Naive thymus-derived CD8-positive, alpha-beta T cell (primary cell): ENCODE measurements at places on chromosomes 5 and 9. TPM values are rescaled to one million over a fixed set of nuclear protein-coding genes. Genes with fewer than 3 reads are reported as not detected.

DNA sequence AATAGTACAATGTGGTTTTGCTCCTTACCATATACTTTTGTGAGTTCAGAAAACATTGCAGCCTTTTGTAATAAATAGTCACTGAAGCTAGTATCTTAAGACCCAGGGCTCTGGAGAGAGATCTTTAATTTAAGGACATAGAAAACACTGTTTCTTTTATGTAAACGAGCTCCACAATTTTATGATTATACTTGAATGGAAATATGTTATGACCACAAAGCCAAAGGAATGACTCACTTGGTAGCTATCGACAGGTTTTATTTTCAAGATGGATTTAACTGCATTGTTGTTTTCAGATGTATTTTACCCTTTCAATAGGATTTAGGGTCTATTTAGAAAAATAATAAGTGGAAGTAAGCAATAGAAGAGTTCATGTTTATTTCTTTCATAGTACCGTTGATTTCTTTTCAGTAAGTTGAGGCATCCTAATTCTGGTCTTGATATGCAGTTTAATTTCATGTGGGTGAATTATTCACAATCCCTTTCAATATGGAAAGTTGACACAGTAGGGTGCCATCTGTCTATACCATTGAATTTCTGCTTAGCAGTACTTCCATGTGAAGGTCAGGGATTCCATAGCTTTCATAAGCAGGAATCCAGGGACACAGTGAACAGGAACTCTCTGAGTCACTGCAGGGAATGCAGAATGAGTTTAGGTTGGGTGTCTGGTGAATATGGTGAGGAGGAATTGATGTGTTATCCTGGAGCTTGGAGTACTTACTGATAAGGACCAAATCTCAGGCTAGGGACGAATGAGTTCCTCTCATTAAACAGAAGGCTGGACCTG lies 157.6 kb downstream of the CD180 start:
- peaks cover 2% of the 10 kb centered on the region for H3K36me3 ChIP-seq
- no peak overlapping the region for H3K4me3 ChIP-seq
- DNase-seq = no peak
- H3K27ac ChIP-seq = no peak overlapping the region
- no peaks in the 10 kb centered on the region for H3K27me3 ChIP-seq

DNA sequence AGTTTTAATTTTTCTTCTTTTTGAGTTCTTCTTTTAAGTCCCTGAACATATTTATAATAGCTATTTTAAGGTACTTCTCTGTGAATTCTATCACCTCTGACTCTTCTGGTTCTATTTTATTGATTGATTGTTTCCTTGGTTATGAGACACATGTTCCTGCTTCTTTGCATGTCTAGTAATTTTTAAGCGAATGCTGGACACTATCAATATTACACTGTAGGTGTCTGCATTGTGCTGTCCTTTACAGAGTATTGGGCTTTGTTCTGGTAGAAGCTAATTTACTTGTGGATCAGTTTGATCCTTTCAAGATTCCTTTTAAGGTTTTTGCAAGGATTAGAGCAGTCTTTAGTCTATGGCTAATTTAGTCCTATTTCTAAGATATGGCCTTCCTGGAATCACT lies 195.7 kb downstream of the GAPVD1 start:
- H3K4me3 ChIP-seq = no peak overlapping the region
- H3K4me1 ChIP-seq = no peaks in the 10 kb centered on the region
- H3K27ac ChIP-seq = no peak overlapping the region
- H3K36me3 ChIP-seq = peaks cover 54% of the 10 kb centered on the region

GRCh38 chr9:123796618-123797484 lies 133.1 kb downstream of the DENND1A start:
- no peak overlapping the region for H3K27ac ChIP-seq
- no peak for DNase-seq
- H3K4me1 ChIP-seq = peaks cover 9% of the 10 kb centered on the region
- peaks cover 7% of the 10 kb centered on the region for H3K36me3 ChIP-seq
- peak overlapping the region; percentile 52 for H3K4me3 ChIP-seq
- no peaks in the 10 kb centered on the region for H3K27me3 ChIP-seq

The THBS4 gene
- 0.52 TPM for total RNA-seq

The WDR31 gene
- total RNA-seq = 1.2 TPM

The TMEM38B gene
- total RNA-seq = 15.0 TPM

The SLC6A7 gene
- not detected for total RNA-seq

DNA sequence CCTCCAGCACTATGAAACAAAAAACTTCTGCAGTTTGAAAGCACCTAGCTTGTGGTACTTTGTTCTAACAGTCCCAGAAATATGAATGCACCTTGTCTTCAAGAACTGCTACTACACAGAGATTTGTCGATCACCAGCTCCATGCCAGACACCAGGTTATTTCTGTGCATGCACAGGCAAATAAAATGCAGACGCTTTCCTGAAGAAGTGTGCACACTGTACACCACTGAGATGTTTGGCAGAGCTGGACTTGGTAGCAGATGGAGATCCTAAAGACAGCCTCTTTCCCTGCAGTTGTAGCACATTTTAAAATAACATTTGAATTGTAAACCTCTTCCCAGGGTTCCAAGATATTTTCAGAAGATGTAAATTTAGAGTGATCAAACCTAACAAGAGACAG lies 730.0 kb downstream of the MTRR start:
- DNase-seq = no peak
- H3K36me3 ChIP-seq = no peaks in the 10 kb centered on the region
- no peak overlapping the region for H3K4me3 ChIP-seq
- H3K27me3 ChIP-seq = no peaks in the 10 kb centered on the region
- H3K27ac ChIP-seq = no peak overlapping the region
